ENCODE measurements at places on chromosomes 11 and 22.

- DNase-seq, result no peak
Measured at GRCh38 chr22:36323182-36323854, 64.4 kb downstream of the MYH9 start.

GRCh38 chr11:75872887-75873416 lies 57.9 kb downstream of the UVRAG start:
- no peak for DNase-seq

DNA sequence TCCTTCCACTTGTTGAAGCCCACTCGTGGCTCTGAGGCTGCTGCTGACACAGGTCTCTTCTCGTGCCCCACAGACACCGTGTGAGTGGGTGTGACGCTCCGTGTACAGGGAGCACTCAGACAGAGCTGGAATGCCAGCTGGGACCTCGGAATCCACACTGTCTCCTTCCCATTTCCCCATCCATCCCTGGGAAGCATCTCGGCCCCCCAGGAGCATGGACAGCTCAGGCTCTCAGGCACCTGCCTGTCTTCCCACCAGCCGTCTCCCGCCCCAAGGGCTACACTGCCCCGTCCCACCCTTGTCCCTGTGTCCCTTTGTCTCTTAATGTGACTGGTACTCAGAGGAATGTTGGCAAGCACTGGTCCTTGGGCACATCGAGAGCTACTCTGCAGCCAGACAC lies 63.8 kb downstream of the ARHGAP8 start:
- DNase-seq, result no peak

DNA sequence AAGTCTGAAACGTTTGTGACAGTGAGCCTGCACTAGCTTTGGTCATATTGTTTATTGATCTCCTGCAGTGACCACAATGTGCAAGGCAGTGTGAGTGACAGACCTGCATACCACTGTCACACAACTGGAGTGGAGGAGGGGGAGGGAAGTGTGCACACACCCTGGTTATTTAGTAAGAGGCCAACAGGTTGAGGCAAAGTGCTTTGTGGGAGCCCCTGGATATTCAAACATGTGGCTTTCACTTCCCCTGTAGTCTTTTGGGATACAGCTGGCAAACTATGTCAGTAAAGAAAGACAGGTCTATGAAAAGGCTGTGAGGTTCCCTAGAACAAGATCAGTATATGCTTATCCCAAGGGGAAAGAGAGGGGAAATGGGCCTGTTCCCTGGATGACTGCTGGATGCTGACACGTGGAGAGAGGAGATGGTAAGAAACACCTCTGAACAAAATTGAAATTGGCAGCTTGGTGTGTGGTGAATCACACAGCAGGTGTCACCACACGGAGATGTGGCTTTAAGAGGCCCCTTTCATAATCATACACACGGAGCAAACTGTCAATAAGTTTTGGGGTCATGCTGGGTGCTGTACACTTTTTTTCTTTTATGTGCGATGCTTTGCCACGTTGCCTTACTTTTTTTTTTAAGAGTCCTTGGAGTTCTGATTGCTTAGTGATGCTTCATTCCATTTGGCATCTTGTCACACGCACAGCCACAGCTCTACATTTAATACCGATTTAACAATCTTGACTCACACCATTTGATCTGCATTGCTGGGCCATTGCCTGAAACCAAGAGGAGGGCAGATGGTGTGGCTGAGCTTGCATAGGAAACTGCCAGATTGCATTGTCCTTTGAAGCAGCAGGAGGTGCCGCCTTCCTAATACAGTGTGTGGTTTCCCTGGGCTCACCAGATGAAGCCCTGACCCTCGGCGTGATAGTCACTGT lies 11.3 kb downstream of the OSBP2 start:
- DNase-seq, result peak; percentile 96

GRCh38 chr11:11980841-11981308 lies 27.6 kb downstream of the DKK3 start:
- DNase-seq, result no peak

- DNase-seq, result no peak
Measured at GRCh38 chr11:119374632-119375336, 6.7 kb downstream of the USP2 start.

- DNase-seq, result no peak
Measured at GRCh38 chr11:101096036-101096704, 33.4 kb downstream of the PGR start.

GRCh38 chr11:115208808-115209259 lies 295.4 kb downstream of the CADM1 start:
- DNase-seq, result no peak

DNA sequence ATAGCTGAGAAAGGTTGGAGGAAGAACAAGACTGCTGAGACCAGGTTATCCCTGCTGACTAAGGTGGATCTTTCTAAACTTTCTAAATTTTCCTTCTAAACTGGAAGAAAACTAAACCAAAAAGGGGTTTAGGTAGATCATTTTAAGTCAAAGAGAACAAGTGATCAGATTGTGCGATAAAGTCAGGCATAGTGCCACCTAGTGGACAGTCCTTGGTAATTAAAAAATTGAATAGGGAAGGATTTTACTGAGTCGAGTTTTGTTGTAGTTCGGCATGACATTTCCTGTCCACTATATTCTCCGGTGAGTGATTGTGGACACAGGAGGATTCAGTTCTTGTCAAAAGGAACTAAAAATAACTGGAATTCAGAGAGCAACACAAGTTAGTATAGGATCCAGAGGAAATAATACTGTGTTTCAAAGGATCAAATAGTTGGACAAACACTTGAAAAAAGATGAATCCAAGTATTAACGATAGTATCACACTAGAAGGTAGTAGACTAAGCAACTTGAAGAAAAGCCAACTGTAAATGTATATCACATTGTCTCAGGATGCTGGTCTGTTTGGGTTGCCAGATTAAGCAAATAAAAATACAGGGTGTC lies 1236.4 kb downstream of the FAM181B start:
- DNase-seq, result peak; percentile 1

GRCh38 chr22:47202819-47203553 lies 440.5 kb downstream of the TBC1D22A start:
- no peak for DNase-seq

DNA sequence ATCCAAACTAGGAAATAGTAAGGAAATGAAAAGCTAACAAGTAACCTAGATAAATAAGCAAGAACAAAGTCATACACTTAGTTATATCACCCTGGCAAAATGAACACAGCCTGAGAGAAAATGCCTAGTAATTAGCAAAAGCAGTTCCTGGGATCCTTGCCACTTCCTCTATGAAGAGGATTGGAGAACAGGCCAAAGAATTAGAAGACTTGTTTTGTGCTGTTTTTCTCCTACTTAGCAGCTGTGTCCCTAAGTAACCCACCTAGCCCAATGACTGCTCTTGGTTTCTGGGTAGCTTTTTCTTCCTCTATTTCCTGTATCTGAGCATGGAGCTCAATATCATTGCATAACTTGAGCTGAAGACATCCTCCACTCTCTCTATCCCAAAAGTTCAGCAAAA lies 713.9 kb downstream of the ETS1 start:
- no peak for DNase-seq

- no peak for DNase-seq
Measured at GRCh38 chr22:23908587-23909205, 14.5 kb downstream of the MIF start.

GRCh38 chr22:47201996-47202818 lies 439.8 kb downstream of the TBC1D22A start:
- no peak for DNase-seq

- no peak for DNase-seq
Measured at GRCh38 chr22:38618682-38619081, 37.5 kb downstream of the FAM227A start.

DNA sequence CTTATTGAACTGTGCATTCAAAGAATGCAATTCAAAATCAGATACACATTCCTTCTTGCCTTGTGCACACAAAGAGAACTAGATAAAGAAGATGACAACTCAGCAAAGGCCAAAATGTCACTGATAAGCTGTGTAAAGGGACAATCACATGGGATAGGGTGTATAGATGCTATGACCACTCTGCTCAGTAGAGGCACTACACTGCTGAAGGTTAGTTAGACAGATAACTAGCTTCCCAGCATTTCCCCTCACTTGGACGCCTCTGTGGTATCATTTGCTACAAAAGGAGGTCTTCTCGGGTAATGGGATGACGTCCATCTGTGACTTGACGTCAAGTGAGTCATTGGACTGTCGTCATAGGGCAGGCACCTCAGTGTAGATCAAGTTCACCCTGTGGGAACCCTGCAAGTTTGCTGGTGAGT lies 424.9 kb upstream of the CCDC90B start:
- DNase-seq, result no peak

DNA sequence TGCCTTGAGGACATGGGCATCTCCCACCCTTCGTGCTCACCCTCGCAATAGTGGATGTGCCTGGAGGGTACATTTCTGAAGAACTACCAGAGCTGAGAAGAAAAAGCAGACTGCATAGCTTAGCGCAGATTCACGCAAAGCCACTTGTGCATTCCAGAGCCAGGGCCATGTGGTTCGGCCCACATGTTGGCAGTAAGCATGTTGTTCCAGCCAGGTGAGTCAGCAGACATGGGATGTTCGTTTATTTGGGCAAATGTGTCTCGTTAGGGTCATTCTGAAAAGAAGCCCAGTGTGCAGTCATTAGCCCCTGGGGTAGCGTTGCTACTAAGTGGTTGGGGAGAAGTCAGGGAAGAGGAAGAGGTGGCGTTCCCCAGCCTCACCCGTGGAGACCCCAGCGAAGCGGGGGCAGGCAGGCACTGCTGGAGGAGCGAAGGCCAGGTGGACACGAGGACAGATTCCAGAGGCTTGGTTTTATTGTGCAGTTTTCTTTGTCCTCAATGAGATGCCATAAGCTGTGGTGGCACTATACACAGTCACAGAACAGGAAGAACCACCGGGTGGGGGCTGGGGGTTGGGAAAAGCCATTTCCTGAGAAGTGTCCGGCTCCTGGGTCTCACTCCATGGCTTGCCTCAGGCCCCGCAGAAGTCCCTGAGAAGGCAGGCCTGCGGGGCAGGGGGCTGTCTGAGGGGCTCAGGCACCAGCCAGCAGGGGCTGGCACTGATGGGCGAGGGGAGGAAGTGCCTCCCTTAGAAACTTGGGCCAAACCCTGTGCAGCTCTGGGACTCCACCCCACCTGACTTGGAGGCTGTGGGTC lies 5.0 kb downstream of the THY1 start:
- DNase-seq, result peak; percentile 85

DNA sequence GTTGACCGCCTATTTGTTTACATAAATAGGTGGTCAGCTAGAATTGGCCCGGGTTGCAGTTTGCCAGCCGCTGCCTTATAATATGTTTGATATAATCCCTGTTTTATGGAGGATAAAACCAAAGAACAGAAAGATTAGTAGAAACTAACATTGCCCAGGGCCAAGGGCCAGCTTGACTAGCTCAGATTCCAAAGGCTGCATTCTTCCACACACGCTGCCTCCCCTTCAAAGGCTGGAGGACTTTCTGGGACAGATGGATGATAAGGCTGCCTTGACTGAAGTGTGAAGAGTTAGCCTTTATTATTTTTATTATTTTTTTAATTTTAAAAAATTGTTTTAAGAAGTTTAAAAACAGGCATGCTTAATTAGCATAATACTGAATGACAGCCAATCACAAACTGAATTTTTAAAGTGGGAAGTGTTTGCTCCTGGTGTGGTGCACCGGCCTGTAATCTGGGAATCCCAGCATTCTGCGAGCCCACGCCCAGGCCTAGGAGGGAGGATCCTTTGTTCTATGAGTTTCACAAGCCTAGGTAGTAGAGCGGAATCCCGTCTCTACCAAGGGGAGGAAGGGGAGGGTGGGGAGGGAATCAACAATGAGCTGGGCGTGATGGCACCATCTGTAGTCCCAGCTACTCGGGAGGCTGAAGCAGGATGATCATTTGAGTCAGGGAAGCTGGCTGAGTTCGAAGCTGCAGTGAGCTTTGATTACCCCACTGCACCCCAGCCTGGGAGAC lies 114.9 kb downstream of the NAV2 start:
- no peak for DNase-seq

DNA sequence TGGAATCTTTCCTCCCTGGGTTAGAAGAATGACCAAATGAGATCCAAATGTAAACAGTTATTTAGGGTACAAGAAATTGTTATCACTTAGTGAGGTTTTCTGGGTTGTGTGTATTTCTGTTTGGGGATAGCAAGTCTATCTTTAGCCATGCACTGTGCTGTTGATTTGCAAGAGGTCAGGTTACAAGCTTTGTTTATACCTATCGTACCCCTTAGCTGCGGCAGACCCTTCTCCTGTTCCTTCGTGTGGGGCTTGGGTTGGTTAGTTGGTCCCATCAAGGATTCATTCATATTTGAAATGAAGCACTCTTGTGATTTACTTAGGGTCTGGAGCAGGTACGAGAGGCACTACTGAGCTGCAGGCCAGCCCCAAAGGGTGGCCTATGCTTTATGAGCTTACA lies 72.6 kb downstream of the USP35 start:
- no peak for DNase-seq

- DNase-seq, result no peak
Measured at GRCh38 chr11:117919781-117920221, 9.4 kb downstream of the TMPRSS13 start.

DNA sequence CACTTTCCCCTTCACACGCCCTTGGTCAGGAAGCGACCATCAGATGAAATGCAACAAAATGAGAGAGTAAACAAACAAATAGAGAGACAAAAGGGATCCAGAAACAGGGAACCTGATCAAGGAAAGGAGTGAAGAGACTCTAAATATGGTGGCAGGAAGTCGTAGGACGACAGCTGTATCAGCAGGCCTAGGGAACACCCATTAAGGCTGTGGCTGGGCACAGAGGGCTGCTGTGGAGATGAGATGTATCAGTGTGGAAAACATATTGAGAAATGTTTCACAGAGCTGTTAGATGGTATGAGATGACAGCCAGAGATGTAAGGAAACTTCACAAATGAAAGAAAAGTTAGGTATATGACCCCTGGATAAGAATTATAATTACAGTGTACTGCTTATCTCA lies 155.8 kb upstream of the MTMR2 start:
- no peak for DNase-seq

GRCh38 chr11:74018331-74019005 lies 9.6 kb upstream of the UCP3 start:
- DNase-seq, result peak; percentile 72

DNA sequence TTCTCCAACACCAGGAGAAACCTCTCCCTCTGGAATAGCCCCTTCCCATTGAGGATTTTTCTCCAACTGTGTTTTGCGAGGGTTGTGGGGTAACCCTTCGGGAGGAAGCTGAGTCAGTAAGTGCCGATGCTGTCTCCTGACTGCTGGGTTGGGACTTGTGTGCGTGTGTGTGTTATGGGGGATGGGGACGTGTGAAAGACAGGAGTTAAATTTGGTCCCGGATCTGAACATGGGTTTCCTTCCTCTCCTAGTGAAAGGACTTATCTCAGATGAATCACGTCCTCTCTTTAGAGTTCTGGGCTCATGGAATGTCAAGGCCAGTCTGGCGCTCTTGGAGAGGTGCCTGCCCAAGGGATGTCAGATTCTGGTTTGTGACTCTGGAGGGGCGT lies 33.3 kb downstream of the KIAA1671 start:
- DNase-seq, result no peak

DNA sequence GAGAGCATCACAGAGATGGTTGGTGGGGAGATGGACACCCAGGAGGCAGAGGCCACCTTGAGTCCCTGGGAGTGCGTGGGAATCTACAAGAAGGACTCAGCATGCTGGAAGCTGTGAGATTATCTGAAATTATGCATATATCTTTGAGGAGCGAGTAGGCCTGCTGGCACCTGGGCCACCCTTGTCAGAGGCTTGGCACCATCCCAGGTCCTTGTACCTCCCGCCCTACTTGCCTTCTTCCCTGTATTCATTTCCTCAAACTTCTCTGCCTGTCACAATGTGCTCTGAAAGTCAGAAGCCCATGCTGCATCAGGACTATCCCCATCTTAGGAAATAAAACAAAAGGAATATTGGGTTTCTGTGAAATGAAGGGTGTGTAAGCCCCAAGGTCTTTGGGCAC lies 133.0 kb upstream of the CSNK2A3 start:
- no peak for DNase-seq

Data from GM04504 (cell line).